Cortex of kidney (tissue), 1 donor: ENCODE measurements at places on chromosomes 3 and 15.

DNA sequence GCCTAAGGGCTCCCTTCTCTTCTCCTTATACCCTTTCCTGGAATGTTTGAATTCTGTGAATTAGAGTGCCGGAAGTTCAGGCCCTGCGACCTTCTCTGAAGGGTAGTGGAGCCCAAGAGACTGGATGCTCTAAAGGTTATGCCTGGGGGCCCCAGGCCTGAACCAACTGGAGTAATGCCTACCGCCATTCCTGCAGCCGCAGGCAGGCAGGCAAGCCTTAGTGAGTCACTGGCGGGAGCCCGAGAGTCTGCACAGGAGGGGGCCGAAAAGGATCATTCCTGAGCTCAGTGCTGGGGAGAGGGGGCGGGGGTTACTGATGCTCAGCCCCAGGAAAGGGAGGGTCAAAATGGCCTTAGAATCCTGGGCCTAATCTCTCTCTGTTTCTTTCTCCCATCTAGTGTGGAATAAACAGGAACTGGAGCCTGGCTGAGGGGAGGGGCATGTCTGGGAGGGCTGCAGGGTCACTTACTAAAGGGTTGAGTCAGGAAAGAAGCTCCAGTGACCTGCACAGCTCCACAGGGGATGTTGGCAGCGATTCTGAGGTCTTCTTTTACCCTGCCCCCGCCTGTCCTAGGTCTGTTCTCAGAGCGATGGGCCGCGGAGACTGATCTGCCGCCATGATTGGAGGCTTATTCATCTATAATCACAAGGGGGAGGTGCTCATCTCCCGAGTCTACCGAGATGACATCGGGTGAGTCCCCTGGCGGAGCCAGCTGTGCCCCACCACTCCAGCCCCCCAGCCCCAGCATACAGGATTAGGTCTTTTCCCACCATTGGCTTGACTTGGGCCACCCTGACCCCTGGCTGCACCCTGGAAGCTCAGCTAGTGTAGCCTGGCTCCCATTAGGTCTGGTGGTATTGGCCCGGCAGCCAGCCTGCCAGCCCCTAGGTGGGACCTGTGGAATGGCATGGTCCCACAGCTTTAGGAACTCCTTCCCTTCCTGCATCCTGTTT lies 2.0 kb downstream of the AP2M1 start:
- no peak for DNase-seq

DNA sequence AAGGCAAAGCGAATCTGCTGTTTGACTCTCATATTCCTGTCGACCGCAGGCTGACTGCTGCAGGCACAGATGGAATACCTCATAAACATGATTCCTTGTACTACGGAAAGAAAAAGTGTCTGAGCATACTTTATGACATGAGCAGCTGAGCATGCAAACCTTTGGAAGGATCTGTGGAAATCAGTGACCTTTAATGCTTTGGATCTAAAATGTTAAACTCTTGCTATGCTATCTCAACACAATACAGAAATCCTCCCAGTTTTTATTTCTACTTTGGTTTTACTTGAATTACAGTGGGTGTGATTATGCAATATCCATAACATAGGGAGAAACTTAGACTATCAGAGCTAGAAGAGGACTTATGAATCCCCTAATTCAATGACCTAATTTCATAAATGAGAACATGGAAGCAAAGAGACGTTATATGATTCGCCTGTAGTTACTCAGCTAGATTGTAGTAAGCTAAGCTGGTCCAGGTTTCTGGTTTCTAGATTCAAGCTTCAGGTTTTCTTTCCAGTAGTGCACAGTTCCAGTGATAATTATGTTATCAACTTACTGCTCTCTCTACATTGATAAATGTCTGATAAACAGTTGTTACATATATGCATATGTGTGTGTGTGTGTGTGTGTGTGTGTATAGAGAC lies 127.6 kb upstream of the GBE1 start:
- DNase-seq: no peak

GRCh38 chr3:185387646-185388045 lies 24.7 kb downstream of the MAP3K13 start:
- DNase-seq: no peak

DNA sequence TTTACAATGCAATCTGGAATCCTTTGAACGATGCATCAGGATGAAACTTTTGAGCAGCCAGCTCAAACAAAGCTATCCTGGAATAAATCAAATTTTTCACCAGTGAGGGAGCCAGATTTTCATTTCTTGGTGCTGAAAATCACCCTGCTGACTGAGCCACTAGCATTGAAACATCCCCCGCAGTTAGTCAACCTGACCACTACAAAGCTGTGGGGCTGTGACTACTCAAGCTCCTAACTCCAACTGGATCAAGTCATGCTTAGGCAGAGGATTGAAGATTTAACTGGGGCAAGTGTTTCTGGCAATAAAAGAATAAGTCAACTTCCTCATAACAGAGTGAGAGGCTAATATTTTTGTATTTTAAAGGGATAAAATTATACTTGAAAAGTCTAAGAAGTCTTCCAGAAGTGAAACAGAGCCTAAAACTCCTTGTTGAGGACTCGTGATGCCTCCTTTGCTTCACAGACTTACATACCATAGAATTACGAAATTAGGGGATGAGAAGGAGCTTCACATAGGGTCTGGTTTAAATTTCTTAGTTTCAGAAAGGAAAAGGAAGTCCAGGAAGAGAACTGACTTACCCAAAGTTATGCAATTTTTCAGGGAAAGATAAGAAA lies 177.8 kb downstream of the SERPINI1 start:
- no peak for DNase-seq

GRCh38 chr3:36488077-36488789 lies 107.9 kb downstream of the STAC start:
- DNase-seq: no peak

GRCh38 chr3:152970851-152971250 lies 135.9 kb downstream of the P2RY1 start:
- DNase-seq: no peak

GRCh38 chr15:97902140-97902780 lies 58.2 kb upstream of the ARRDC4 start:
- DNase-seq: no peak

DNA sequence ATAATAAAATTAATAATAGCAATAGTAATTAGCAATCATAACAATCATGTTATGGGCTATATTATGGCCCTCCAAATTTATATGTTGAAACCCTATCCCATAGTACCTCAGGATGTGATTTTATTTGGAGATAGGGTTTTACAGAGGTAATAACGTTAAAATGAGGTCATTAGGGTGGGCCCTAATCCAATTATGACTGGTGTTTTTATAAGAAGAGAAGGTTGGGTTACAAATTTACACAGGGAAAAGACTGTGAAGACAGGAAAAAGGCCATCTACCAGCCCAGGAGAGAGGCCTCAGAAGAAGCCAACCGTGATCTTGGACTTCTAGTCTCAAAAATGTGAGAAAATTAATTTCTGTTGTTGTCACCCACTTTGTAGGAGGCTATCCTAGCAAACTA lies 353.1 kb downstream of the CHL1 start:
- DNase-seq: no peak

DNA sequence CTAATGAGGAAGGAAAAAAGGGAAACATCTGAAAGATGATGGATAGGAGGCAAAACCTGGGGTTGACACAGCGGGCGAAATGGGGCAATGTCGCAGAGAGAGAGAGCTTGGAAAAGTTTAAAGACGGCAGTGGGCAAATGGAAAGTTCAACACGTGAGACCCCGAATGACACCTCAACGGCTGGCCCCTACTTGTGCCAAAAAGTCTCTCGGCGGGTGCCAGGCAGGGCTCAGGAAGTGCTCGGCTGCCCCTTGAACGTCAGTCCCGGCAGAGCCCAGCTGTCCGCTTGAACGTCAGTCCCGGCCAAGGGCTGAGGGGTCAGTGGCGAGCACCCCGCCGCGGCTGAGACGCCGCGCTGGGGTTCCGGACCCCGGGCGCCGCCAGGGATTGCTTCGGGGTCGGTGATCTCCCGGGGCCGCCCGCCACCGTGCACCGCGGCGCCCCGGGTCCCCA lies 658 bp downstream of the EOGT start:
- no peak for DNase-seq

DNA sequence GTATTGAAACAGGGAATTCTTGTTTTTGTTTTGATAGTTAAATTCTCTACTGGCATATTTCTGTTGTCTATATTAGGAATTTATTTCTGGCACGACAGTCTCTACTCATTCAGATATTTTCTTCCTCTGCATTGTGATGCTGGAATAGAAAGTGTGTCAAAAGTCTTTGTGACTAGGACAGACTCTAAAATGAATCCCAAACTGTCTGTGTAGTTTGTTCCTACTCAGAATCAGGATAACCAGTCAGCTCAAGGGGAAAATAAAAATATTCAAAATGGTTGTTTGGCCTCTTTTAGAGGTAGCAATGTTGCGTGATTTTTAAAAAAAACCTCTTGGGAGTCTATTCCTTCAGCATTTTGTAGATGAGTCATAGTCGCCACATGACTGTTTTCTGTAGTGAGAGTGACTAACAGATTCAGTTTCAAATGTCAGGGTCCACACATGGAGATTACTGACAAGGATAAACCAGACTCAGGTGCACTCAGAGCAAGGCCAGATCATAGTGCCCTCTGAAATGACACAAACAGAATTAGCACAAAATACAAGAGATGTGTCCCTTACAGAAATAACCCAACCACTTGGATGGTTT lies 13.1 kb downstream of the SLC7A14 start:
- DNase-seq: no peak

DNA sequence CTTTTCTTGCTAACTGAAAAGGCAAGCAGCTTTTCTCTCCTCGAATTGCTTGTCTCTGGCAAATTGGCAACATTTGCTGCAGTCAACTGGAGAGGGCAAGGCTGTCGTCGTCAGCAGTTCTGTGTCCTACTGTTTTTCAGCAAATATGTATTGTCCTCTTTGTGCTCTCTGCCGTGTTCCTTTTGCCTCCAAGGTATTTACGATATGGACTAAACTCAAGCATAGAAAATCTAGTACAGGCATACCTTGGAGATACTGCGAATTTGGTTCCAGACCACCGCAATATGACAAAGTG lies 558 bp upstream of the SLC30A4 start:
- DNase-seq: no peak

DNA sequence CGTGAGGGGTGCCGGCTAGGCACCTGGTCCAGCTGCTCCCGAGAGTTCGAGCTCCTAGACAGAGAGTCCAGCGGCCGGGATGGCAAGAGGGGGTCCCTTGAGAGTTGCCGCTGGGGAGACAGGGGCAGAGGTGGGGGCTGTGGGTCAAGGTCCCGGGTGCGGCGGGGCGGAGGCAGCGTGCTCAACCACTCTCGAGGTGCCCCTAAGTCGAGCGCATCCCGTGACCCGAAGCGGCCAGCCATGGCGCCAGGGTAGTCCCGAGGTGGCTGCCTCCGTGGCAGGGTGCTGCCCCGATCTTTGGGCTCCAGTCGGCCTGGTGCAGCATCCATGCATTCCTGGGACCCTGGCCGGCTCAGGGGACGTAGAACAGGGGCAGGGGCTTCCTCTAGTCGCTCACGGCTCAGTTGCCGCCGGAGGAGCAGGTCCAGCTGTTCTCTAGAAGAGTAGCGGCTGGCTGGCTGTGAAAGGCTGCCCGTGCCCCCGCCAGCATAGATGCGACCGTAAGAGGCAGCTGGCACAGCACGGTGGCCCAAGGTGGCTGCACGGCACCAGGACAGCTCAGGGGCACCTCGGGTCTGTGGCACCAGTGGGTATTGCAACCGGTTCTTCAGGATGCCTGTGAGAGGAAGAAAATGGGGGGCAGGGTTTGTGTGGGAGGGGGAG lies 4.8 kb upstream of the SLC26A6 start:
- no peak for DNase-seq

DNA sequence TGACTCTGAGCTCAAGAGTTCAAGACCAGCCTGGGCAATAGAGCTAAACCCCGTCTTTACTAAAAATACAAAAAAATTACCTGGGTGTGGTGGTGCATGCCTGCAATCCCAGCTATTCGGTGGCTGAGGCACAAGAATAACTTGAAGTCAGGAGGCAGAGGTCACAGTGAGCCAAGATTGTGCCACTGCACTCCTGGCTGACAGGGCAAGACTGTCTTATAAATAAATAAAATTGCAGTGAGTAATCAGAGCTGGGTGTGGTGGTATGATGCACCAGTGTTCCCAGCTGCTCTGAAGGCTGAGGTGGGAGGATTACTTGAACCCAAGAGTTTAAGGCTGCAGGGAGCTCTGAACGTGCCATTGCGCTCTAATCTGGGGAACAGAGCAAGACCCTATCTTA lies 55.9 kb upstream of the GCNT3 start:
- DNase-seq: no peak

DNA sequence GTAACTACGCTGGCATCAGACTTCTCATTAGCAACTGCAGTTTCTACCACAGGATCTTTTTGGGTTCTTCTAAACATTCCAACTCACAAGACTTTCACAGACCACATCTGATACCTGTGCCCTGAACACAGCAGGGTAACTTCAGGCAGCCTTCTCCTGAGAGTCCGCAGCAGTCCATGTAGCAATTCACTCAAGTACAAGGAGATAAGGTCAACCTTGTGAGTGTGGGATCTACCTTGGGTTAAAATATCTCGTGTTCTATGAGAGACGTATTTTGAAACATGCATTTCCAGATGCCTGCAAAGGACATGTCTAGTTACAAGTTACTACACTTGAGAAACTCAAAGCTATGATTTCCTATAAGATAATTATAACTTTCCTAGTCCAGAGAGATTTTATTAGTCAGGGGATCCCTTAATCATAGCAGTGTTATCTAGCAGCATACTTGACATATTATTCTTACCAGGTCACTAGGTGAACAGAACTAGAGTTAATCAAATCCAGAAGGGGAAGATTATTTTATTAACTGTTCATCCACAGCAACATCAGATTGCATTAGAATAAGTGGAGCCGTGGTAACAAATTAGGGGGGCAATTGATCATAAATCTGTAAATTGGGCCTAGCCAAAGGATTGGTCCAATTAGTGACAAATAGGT lies 66.4 kb downstream of the ASTE1 start:
- no peak for DNase-seq

DNA sequence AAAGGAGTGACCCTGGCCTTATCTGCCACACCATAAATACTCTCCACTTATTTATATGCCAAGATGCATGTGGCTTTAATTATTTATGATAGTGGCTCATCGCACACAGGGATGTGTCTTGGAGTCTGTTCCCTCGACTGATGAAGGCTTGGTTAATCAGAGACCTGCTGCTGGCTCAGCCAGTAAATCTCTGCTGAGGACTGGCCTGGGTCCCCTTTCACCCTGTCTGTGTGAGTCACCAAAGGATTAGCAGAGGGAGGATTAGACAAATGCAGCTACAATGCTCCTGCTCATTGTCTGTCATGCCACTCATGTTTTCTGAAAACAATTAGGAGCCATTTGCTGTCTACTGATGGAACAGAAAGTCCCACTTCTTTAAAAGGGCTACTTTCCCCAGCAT lies 226.8 kb downstream of the NTRK3 start:
- DNase-seq: no peak

DNA sequence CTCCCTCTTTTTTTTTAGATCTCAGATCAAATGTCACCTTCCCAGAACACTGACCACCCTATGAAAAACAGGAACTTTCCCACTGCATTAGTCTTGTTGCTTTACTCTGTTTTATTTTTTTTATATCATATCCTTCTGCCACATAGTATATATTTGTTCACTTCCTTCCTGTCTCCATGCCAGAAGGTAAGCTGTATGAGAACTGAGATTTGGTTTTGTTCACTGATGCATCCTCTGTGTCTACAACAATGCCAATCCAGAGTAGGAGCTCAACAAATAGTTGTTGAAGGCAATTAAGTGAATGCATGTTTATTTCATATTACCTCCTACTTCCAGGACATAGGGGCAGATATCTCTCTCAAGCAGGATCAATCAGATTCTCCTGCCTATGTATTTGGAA lies 114.4 kb downstream of the TPRG1 start:
- DNase-seq: no peak

- no peak for DNase-seq
Observed at GRCh38 chr3:185708392-185708791, 116.5 kb downstream of the IGF2BP2 start.

- DNase-seq: no peak
Observed at GRCh38 chr3:61562042-61562720, 810 bp downstream of the PTPRG start.

- DNase-seq: no peak
Observed at GRCh38 chr3:188906236-188906635, 265.5 kb upstream of the TPRG1 start.
